ENCODE measurements at places on chromosomes 3 and 15.

GRCh38 chr3:67288466-67289106, 290.5 kb downstream of the KBTBD8 start:
- DNase-seq: no peak

GRCh38 chr3:184602372-184603150, 41.0 kb downstream of the EPHB3 start:
- peak; percentile 72 for DNase-seq

GRCh38 chr3:8648909-8649741, 4.5 kb upstream of the SSUH2 start:
- no peak for DNase-seq

- no peak for DNase-seq
Measured at GRCh38 chr15:44712346-44713005, 1.2 kb downstream of the B2M start.

GRCh38 chr15:60656481-60656880, 177.5 kb upstream of the ICE2 start:
- no peak for DNase-seq

DNA sequence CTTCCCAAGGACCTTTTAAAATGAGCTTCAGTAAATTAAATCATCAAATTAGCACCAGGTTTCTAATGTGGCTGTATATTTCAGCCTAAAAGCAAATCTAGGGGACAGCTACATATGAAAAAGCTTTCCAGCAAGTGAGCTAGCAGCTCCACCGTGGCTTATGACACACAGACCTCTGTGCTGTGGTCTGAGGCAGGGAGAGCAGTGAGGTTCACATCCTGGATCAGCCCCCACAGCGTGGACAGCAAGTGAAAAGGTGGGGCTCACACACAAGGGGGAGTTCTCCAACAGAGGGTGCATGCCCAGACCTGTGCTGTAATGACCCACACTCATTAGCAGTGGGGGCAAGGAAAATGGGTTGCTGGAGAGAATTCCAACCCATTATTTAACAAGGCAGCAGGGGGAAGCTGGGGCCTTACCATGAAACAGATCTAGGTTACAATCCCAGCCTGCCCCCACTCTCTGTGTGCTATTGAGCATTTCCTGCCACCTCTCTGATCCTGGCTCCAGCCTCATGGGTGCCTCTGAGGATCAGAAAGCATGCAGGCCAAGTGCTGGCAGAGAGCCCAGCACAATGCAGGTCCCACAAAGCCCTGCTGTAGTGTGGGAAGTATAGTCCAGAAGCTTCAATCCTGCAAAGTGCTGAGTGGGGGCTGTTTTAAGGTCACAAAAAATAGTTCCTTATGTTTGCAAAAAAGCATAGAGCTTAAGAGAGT, 48.2 kb downstream of the RASGRF1 start:
- no peak for DNase-seq

GRCh38 chr15:100526027-100526481, 2.7 kb downstream of the CERS3 start:
- no peak for DNase-seq

DNA sequence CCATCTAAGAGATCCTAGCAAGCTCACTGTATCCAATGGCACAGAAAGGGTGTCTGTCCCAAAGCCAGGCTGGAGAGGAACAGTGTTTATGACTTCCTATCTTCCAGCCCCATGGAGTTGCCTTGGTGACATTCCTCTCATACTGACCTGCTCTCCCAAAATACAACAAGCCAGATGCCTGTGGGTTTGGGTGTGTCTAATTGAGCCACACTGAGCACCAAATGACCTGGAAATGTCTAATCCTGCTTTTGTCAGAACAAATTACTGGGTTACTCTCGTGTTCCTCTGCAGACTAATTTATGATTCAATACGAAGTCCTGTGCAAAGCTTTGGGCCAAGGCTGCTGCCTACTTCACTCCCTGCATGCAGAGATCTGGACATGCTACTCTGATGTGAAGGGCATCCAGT, 98.1 kb upstream of the STRIT1 start:
- DNase-seq: peak; percentile 55

DNA sequence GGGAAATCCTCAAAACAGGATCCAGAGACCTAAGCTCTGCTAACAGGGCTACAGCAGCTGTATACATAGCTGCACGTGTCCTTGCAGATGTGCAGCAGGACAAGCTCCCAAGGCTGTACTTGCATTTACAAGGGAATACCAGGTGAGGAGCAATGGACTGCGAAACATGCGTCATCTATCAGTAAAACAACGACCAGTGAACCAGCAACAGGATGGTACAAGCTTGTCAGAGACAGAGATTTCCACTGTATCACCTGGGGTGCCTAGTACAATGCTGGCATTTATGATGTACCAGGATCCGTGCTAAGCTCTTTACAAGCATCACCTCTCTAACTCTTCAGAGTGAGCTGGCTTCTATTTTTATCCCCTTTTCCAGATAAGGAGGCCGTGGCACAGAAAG, 227.3 kb downstream of the FOXP1 start:
- no peak for DNase-seq

GRCh38 chr15:86392296-86392695, 312.6 kb downstream of the AGBL1 start:
- no peak for DNase-seq

- DNase-seq: no peak
Measured at GRCh38 chr15:50390554-50391264, 33.5 kb upstream of the USP8 start.

DNA sequence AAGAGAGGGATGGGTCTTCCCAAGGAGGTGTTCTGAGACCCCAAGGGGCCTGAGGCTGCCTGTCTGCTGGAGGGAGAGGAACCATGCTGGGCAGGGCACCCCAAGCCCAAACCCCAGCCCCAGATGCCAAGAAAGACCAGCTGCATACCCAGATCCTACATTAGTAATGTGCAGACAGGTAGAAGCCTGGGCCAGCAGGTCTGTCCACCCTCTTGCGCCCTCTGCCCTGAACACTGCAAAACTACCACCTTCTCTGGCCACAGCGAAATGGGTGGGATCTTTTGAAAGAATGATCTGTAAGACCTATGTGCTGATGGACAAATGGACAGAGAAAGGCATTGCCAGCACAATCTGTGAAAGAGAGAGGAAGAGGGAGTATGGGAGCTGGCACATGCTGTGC, 283.2 kb downstream of the EPHB1 start:
- DNase-seq: no peak

GRCh38 chr3:150329408-150329807, 78.7 kb upstream of the TSC22D2 start:
- no peak for DNase-seq

- DNase-seq: no peak
Measured at GRCh38 chr3:120448756-120449155, 2.0 kb downstream of the FSTL1 start.

DNA sequence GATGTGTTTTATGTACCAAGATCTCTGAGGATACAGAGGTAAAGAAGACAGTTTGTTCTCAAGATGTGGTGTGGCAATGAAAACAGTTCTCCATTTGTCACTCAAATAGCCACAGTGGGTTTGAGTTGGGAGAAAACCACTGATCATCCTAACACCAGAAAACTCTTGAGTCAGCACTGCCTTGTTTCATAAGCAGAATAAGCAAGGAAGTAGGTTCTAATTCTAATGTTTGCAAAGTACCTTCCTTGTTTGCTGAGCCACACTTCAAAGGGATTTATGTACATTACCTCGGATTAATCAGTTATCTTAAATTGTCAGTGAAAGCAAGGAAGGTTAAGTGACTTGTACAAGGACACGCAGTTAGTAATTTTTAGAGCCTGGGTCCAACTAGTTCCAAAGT, 107.8 kb upstream of the BOC start:
- DNase-seq: peak; percentile 15

- DNase-seq: peak; percentile 96
Measured at GRCh38 chr3:125116311-125117080, 60.7 kb upstream of the HEG1 start.

DNA sequence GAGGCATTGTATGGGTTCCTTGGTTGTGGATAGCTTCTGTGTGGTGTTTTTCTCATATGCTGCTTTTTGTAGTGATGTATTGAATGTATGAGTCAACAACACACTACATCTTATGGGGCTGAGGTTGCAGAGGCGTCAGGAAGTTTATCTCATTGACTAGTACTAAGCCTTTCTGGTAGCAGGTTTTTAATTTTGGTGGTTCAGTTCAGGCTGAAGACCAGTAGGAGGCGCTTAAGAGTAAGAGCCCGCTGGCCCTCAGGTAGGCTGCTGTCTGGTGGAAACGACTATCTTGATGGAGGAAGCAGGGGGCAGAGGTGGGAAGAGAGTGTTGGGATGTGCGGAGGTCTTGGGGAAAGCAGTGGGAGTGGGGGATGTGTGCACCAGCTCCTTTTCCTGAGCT, 62.4 kb downstream of the RTP4 start:
- no peak for DNase-seq

DNA sequence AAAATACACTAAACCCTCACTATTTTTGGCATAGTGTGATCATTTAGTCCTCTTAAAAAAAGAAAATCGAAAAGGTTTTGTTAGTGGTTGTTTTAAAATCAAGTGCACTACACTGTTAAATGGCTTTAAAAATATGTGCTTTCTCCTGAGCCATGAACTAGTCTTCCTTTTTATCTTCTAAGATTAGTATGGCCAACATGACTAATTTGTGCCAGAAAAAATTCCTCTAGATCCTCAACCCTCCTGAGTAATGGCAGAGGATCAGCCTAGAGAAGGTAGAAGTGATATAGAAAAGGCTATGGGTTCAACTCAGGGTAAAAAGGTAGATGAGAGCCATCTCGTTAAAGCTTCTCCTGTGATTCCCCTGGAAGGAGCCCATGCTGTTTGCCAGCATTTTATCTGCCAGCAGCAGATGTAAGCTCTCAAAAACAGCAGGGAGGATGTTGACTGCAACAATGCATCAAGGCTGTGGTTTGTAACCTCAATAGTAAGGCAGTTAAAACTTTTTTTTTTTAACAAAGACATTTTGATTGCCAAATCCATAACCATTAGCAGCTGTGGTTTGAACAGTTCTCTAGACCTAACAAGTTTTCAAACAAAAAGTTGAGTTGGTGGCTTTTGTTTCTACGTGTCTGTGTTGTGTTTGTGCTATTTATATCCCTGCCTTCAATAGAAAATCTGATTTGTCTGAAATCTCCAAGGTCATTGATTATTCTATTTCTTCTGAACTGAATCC, 30.2 kb upstream of the ZNF609 start:
- DNase-seq: no peak

- no peak for DNase-seq
Measured at GRCh38 chr15:78016860-78017259, 60.7 kb downstream of the TBC1D2B start.

DNA sequence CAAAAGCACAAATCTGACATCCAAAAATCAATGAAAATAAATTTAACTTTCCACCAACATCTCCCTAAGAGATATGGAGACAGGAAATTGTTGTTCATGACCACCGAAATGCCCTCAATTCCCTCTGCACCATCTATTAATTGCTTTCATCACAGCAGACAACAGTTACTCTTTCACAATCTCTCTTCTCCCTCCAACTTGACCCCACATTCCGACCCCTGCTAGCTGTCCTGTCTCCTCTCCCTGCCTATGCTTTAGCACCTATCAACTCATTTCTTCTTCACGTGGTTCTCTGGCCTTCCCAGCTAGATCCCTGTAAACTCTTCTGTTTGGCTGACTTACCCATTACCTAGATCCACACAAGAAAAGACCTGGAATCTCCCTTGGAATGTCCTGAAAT, 173.9 kb upstream of the ADAMTS9 start:
- no peak for DNase-seq

DNA sequence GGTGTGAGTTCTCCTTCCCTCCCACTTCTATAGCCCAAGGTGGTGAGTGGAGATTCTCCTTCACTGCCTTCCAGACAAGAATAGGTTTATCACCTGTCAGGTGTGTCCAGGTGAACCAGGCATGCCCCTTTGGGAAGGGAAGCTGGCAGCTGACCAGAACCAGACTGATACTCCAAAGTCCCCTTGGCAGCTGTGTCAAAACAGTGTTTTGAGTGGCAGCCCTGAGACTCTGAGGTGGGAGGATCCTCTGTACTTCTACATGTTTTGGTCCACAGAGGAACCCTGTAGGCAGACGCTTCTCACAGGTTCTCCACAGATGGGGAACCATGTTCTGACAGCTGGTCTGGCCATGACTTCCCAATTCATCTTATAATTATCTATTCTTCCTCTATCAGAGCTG, 30.1 kb downstream of the ISL2 start:
- no peak for DNase-seq

- DNase-seq: no peak
Measured at GRCh38 chr3:134610432-134611385, 40.1 kb downstream of the KY start.

DNA sequence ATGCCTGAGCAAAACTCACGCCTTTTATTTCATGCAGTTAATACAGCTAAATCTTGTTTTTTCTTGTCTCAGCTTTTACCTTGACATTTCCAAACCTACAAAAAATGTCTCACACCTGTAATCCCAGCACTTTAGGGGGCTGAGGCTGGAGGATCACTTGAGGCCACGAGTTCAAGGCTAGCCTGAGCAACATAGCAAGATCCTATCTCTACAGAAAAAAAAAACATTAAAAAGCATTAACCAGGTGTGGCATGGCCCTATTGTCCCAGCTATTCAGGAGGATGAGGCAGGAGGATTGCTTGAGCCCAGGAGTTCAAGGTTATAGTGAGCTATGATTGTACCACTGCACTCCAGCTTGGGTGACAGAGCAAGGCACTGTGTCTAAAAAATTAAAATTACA, 3.9 kb upstream of the TMEM212 start:
- DNase-seq: no peak

GRCh38 chr3:49244581-49245205, 32.3 kb downstream of the C3orf62 start:
- DNase-seq: peak; percentile 17

DNA sequence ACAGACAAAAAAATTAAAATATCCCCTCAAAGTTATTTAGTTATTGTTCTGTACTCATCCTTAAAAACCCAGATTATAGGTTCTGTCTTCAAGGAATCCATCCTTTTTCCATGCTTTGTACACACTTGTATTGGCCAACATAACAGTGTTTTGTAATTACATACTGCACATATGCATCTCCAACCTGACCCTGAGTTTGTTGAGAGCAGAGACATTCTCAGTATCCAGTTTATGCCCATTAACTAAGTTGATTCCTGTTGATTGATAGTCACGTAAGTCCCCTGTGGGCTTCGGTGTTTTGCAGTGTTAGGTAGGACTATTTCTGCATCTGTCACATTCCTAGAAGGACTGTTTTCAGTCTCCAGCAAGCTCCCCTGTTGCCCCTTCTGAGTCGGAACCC, 33.6 kb downstream of the MOBP start:
- no peak for DNase-seq

Measured in T47D (cell line).